ENCODE measurements at places on chromosomes 7 and 10. TPM values are rescaled to one million over a fixed set of nuclear protein-coding genes. Genes with fewer than 3 reads are reported as not detected.
A peak's percentile ranks its signal among the peaks of the same experiment; 100 is the strongest.

GRCh38 chr7:4268040-4268965, 413.8 kb upstream of the FOXK1 start:
- DNase-seq: no peak

DNA sequence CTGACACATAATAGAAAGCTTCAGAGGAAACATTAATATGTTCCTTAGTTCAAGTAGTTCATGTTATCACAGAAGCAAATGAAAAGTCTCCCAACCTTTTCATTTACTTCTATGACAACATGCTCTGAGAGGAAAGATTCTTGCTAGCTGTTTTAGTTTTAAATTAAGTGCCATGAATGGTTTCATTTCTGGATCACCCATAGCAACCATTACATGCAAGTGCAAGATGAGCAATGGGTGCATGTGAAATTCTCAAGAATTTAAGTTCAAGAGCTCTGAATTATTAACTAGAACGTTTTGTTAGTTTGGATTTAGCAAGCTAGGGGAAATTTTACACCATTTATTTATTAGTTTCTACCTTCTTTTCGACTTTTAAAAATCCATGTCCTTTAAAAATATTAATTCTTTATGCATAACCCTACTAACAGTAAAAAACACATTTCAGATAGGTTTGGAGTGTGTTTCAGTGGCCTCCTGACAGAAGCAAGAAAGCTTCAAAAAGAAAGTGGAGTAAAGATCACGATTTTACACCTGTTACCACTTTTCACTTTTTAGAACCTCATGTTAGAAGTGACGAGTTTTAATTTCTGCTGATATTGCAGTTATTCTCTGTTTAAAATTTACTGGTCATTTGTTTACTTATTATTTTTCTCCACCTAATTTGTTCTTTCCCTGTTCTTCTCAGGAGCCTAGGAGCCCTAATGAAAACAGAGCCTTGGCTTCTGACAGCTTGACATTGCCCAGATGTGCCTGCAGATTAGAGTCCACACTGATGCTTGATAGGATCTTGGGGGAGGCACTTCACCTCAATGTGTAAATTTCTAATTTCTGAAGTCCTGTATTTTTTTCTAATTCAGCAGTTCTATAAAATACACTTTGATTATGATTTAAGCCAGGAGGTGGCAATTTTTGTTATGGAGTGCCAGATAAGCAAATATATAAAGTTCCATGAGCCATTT, 995.3 kb upstream of the PHF14 start:
- no peak for DNase-seq

- no peak for DNase-seq
Measured at GRCh38 chr10:92667078-92667477, 22.7 kb upstream of the HHEX start.

DNA sequence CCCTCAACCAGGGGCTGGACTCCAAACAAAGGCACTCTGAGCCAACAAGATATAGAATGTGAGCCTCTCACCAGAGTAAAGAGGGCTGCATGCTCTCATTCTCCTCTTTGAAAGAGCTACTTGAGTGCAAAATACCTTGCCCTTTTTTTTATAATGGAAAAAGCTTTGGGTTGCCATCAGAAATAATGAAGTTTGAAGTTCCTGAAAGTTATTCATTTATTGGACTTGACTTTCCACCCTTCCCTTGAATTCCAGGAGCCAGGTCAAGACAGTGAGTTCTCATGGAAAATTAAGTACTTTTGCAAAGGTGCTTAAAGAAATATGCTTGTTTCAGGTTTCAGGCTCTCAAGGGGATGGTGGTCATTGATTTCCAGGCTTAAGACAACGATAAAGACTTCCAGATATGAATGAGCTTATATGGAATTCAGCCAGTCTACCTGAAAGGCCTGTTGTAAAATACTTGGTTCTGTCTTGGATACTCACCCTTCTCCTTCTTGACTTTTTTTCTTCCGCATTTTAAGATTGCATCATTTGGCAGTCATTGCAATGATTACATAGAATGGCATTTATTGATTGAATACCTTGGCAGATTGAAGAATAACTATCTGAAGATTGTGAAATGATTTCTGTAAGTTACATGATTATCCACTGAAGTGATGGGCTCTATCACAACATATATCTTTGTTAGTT, 696.4 kb downstream of the INHBA start:
- no peak for DNase-seq

DNA sequence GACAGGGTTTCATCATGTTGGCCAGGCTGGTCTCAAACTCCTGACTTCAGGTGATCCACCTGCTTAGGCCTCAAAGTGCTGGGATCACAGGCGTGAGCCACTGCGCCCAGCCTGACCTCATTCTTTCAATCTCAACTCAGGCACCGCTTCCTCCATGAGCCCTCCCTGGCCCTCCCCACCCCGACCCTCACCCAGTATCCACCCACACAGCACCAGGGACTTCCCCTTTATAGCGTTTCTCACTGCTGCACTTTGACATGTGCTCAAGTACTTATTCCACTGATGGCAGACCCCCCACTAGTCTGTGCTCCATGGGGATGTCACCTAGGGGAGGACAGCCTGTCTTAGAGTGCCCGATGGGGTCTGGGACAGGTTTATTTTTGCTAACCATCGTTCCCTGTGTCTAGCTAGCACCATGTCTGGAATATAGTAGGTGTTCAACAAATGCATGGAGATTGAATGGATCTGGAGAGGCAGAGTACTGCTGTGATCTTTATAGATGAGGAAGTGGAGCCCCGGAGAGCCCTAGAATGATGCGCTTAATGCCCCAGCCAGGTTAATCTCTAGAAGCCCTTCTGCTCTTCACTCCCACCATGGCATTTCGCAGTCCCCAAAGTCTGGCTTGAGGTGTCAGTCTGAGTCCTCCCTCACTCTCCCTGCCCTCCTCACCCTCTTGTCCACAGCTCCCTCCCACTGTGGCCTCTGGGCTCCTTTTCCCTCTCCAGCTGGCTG, 258.8 kb downstream of the RPS24 start:
- DNase-seq: no peak

GRCh38 chr10:30057421-30057841, 2.0 kb downstream of the JCAD start:
- DNase-seq: no peak

- DNase-seq: peak; percentile 58
Measured at GRCh38 chr10:127406018-127406550, 143.0 kb upstream of the NPS start.

DNA sequence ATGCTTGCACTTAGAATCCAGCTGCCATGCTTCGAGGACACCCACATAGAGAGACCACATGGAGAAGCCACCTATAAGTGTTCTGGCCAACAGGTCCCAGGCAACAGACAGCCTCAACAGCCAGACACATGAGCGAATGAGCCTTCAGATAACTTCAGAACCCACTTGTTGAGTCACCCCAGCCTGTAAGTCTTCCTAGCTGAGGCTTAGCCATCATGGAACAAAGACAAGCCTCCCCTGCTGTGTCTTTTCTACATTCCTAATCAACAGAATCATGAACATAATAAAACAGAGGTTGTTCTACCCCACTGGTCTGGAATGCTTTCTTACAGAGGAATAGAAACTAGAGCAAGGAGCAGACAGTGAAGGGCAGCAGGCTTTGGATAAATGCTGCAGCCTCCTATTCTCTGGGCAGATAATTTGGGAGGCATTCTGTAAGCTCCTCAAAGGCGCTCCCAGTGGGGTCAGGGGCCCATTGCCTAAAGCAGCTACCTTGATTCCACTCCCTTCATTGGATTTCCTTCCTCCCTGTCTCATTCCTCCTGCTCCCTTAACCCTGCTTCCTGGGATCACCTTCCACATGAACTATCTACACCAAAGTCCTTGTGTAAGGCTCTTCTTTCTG, 4.6 kb downstream of the TLL2 start:
- DNase-seq: no peak

DNA sequence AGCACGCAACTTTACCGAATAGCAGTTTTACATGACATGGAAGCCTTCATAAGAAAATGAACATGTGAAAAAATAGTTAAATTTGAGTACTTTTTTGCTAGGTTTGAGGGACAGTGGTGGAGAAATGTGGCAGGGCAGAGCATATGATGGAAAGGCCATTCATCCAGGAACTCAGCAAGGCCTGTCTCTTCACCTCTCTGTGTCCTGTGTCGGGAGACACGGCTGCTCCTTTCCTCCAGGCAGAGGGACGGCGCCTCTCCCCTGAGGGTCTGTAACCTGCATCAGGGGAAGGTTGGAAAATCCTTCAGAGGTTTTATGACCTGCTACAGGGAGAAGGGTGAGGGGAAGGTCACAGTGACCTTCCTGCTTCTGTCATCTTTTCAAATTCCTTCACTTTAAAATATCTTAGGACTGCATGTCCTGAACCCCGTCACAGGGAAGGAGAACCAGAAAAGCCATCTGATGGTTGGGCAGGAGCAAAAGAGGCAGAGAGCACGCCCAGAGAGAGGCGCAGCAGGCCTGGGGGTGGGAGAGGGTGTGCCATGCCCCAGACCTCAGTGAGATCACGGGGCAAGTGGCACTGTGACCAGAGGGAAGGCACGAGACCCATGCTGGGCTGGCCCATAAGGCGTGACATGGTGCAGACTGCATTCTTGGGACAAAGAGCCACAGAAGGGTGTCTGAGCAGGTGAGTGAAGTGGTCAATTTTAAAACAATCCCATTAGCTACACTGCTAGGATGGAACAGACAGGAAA, 44.0 kb downstream of the GSDME start:
- no peak for DNase-seq

GRCh38 chr7:85224171-85224570, 37.3 kb upstream of the SEMA3D start:
- DNase-seq: no peak

GRCh38 chr10:129545261-129545660, 78.2 kb downstream of the MGMT start:
- no peak for DNase-seq

DNA sequence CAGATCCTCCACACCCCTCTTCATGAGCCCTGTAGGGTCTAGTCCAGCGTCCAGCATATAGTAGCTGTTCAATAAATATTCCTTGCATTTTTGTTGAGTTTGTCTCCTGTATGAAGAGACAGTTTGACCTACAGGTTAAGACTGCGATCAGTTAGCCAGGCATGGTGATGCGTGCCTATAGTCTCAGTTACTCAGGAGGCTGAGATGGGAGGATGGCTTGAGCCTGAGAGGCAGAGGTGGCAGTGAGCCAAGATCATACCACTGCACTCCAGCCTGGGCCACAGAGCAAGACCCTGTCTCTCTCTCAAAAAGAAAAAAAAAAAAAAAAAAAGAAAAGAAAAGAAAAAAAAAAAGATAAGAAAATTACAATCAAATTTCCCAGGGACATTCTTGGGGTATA, 5.1 kb upstream of the CUEDC2 start:
- DNase-seq: no peak

DNA sequence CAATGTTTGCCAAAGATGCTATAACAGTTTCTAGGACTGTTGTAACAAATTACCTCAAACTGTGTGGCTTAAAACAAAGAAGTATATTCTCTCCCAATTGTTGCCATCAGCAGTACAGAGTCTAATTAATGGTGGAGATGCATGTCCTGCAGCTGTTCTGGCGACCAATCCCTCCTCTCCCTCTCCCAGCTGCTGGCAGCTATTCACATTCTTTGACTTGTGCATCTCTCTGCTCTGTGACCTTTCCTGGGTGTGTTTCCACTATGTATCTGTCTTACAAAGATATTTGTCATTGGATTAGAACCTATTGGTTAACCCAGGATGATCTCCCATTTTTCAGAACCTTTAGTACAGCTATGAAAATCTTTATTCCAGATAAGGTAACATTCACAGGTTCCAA, 561.7 kb upstream of the POM121L12 start:
- DNase-seq: no peak

DNA sequence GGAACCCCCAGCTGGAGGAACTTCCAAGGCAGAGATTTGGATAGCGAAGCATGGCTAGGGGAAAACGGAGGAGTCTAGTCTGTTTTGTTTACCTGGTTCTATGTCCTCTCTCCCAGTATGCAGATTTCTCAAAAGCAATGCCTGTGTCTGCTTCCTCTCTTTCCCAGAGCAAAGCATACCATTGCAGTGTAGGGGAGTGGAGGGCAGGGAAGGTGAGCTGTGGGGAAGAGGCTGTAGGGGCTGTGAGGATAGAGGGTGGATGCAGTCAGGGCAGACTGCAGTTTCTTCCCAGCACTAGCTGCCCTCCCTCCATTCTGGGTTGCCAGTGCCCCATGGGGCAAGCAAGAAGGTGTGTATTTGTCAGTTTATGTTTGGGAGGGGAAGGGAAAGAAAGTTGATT, 16.9 kb upstream of the TSPAN14 start:
- no peak for DNase-seq

GRCh38 chr10:94490789-94491039, 54.9 kb upstream of the HELLS start:
- DNase-seq: no peak

- no peak for DNase-seq
Measured at GRCh38 chr7:89760690-89761089, 393.6 kb upstream of the STEAP1 start.

- no peak for DNase-seq
Measured at GRCh38 chr10:66717231-66717981, 208.4 kb upstream of the LRRTM3 start.

DNA sequence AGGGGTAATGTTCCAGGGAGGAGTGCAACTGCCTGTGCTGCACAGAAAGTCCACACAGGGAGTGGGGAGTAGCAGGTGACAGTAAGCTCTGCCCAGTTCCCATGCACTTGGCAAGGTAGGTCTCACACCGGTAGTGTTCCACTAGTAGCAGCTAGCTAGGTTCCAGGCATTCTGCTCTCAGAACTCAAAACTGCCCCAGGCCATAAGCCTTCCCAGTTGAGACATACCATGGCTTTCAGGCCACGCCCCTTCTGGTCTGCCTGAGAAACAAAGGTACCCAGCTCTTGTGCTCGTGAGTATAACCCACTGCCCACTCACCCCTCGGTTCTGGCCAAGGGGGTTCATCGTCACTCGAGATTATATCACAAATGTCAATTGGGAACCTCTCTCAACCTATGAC, 12.6 kb downstream of the CASP7 start:
- DNase-seq: no peak

- no peak for DNase-seq
Measured at GRCh38 chr7:74013539-74014272, 14.3 kb upstream of the ELN start.

- DNase-seq: no peak
Measured at GRCh38 chr7:46979439-46979838, 602.5 kb downstream of the TNS3 start.

LDB3 gene
- total RNA-seq: 27.9 TPM

PILRA gene
- total RNA-seq: 5.9 TPM

SLC35G1 gene
- 2.7 TPM for total RNA-seq

ACSL5 gene
- total RNA-seq: 14.7 TPM

SHTN1 gene
- 14.4 TPM for total RNA-seq

SPDYE9 gene
- total RNA-seq: not detected

TRPV6 gene
- not detected for total RNA-seq

TACR2 gene
- 3.0 TPM for total RNA-seq

COPG2 gene
- total RNA-seq: 12.4 TPM

LOXL4 gene
- 7.6 TPM for total RNA-seq

SLC18A3 gene
- total RNA-seq: not detected

MTG1 gene
- 25.6 TPM for total RNA-seq

OR2F2 gene
- not detected for total RNA-seq

NODAL gene
- not detected for total RNA-seq

SEMA3E gene
- total RNA-seq: 2.2 TPM

PROSER2 gene
- total RNA-seq: 2.0 TPM

NOD1 gene
- 16.6 TPM for total RNA-seq
